ENCODE measurements at places on chromosomes 5 and 9. TPM values are rescaled to one million over a fixed set of nuclear protein-coding genes. Genes with fewer than 3 reads are reported as not detected.

SLC34A3 gene
- not detected for total RNA-seq

GRXCR2 gene
- total RNA-seq: not detected

LCN2 gene
- not detected for total RNA-seq

HAND1 gene
- total RNA-seq: not detected

RLN1 gene
- total RNA-seq: not detected

F12 gene
- total RNA-seq: 1.1 TPM

Data from melanocyte of skin (primary cell).